Glutamatergic neuron (in vitro differentiated cells): ENCODE measurements at places on chromosomes 6 and 20.

- DNase-seq, result no peak
These were observed 3.5 kb downstream of the DLGAP4 start for GRCh38 chr20:36309643-36310042.

- no peak for DNase-seq
These were observed 945.9 kb upstream of the CITED2 start for GRCh38 chr6:140320081-140321080.

DNA sequence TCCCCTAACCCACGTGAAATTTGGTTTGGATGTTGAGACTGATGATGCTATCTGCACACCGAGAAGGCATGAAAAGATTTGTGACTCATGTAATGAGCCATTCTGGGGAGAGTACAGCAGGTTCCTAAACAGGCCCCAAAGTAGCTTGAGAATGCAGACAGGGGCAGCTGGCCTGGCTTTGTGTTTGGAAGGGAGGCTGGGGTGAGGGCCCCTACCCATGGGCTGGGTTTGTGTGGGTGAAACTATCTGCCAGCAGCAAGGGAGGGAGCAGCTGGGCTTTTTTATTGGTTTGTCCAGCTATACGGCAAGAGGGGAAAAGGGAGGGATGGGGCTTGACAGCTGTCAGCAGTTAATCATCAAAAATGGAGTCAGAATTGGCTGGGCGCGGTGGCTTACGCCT lies 87.0 kb upstream of the RNF24 start:
- no peak for DNase-seq

GRCh38 chr20:37179683-37180524 lies 556 bp upstream of the MROH8 start:
- DNase-seq, result no peak

DNA sequence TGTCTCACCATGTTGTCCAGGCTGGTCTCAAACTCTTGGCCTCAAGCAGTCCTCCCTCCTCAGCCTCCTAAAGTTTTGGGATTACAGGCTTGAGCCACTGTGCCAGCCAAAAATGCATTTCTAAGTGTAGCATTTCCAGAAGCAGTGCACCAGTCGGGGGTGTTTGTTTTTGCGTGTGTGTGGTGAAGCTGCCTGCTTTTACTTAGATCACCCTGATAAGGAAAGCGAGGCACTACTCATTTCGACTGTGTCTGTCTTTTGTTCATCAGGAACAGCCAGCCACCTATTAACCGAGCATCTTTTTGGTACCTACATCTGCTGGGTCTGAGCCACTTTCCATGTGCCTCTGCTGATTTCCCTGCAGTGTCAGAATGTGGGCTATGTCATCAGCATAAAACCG lies 18.7 kb downstream of the SIRT5 start:
- DNase-seq, result no peak

GRCh38 chr6:105609375-105609991 lies 206.6 kb upstream of the PREP start:
- no peak for DNase-seq

DNA sequence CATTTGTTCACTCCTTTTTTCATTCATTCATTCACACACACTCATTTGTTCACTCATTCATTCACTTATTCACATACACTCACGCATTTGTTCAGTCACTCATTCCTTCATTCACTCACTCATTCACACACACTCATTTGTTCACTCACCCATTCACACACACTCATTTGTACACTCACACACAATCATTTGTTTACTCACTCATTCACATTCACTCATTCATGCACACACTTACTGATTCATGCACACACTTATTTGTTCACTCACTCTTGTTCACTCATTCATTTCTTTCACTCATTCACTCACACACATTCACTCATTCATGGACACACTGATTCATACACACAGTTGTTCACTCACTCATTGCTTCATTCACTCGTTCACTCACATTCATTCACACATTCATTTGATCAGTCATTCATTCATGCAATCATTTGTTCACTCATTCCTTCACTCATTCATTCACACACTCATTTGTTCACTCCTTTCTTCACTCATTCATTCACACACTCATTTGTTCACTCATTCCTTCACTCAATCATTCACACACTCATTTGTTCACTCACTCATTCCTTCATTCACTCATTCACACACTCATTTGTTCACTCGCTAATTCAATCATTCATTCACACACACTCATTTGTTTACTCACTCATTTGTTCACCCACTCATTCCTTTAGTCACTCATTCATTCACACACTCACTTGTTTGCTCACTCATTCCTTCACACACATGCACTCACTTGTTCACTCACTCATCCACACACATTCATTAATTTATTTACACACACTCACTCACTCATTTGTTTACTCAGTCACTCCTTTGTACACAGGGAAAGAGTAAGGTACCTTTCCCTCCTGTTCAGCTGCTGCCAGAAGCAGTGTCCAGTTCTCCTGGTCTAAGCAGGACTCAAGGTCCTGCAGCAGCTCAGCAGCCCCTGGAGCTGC lies 50.7 kb upstream of the BHLHE23 start:
- peak; percentile 1 for DNase-seq

DNA sequence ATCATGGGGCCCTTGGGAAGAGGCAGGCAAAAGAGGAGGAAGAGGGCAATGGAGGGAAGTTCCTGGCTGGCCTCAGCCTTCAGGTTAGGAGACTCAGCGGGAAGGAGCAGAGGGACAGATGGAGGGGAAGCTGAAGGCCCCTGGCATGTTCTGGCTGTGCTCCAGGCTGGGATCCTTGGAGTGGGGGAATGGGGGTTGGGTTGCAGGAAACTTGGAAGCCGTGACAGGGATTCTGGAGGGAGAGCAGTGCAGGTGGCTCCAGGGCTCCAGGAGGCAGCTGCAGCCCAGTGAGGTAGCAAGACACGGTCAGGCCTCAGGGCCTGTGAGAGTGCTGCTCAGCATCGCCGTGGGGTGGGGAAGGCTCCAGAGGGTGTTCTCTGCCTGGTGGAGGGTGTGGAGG lies 64.6 kb upstream of the SCP2D1 start:
- no peak for DNase-seq
